ENCODE measurements at places on chromosomes 6 and 20. TPM values are rescaled to one million over a fixed set of nuclear protein-coding genes. Genes with fewer than 3 reads are reported as not detected.

TTLL9 gene
- total RNA-seq = under 0.01 TPM

CLIC5 gene
- total RNA-seq = 0.19 TPM

PRSS16 gene
- not detected for total RNA-seq

LIN28B gene
- not detected for total RNA-seq

HNF4A gene
- not detected for total RNA-seq

BHLHE23 gene
- not detected for total RNA-seq

PTPRT gene
- not detected for total RNA-seq

PHF20 gene
- 29.4 TPM for total RNA-seq

CNBD2 gene
- total RNA-seq = 2.7 TPM

HINT3 gene
- 11.1 TPM for total RNA-seq

KCNK17 gene
- total RNA-seq = not detected

GPX5 gene
- total RNA-seq = not detected

C6orf136 gene
- total RNA-seq = 3.8 TPM

CGA gene
- total RNA-seq = not detected

E2F3 gene
- total RNA-seq = 9.5 TPM

MMP24 gene
- total RNA-seq = 0.76 TPM

RHAG gene
- total RNA-seq = not detected

KIAA0408 gene
- total RNA-seq = 0.29 TPM

DEFB124 gene
- not detected for total RNA-seq

TCF15 gene
- 0.65 TPM for total RNA-seq

OVOL2 gene
- not detected for total RNA-seq

TBXT gene
- total RNA-seq = not detected

MARCKS gene
- 269 TPM for total RNA-seq

IBTK gene
- 42.1 TPM for total RNA-seq

POPDC3 gene
- 1.3 TPM for total RNA-seq

CYP21A2 gene
- not detected for total RNA-seq

SMIM29 gene
- total RNA-seq = 29.1 TPM

PRDM13 gene
- total RNA-seq = not detected

WFDC5 gene
- not detected for total RNA-seq

SRSF12 gene
- total RNA-seq = not detected

PTK7 gene
- 35.6 TPM for total RNA-seq

NR2E1 gene
- not detected for total RNA-seq

OR10C1 gene
- total RNA-seq = not detected

BEND6 gene
- total RNA-seq = 0.19 TPM

CHMP4B gene
- total RNA-seq = 51.3 TPM

RRAGD gene
- 0.76 TPM for total RNA-seq

PI16 gene
- not detected for total RNA-seq

Data from vein endothelial cell (primary cell).